ENCODE measurements at places on chromosomes 1 and 21.

GRCh38 chr1:237972186-237972585 is 81.5 kb upstream of the ZP4 start:
- DNase-seq, result no peak

DNA sequence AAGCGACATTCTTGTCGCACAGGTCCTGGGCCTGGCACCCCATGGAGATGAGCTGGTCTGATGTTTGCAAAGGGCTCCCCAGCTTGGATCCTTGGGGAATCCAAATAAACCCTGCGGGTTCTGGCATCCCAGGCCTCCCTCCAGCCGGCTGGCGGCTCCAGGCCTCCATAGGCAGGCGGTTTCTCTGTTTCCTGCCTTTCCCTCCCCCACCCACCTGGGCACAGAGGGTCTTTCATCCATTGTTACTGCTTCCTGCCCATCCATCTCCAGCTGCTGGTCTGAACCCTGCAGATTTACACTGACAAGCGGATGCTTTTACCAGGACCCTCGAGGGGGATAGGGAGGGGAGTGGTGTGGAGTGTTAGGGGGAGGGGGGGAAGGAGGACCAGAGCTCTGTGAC is 39.1 kb upstream of the ID3 start:
- no peak for DNase-seq

GRCh38 chr21:31557421-31558188 is 101.9 kb upstream of the SOD1 start:
- DNase-seq, result peak; percentile 12

GRCh38 chr1:203095061-203095690 is 9.4 kb upstream of the MYOG start:
- DNase-seq, result no peak

DNA sequence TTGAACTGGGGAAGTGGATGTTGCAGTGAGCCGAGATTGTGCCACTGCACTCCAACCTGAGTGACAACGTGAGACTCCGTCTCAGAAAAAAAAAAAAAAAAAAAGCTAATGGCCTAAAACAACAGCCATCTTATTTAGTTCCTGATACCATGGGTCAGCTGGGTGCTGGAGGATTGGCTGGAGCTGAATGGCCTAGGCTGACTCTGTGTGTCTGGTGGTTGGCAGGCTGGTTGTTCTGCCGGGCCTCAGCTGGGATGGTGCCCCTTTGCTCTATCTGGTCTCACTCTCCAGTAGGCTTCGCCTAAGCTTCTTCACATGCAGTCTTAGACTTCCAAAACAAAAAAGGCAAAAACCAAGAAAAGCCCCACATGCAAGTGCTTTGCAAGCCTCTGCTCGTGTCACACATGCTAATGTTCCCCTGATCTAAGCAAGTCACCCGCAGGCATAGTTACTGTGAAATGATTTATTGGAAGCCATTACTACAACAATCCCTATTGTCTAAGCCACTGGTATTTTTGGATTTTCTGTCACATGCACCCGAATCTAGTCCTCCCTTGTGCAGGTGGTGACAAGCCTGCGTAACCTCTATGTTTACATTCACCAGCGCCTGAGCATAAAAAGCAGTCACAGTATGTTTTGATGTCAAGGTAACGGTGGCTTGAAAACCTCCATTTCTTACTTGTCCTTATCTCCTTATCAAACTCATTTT is 39.6 kb upstream of the KANK4 start:
- no peak for DNase-seq

DNA sequence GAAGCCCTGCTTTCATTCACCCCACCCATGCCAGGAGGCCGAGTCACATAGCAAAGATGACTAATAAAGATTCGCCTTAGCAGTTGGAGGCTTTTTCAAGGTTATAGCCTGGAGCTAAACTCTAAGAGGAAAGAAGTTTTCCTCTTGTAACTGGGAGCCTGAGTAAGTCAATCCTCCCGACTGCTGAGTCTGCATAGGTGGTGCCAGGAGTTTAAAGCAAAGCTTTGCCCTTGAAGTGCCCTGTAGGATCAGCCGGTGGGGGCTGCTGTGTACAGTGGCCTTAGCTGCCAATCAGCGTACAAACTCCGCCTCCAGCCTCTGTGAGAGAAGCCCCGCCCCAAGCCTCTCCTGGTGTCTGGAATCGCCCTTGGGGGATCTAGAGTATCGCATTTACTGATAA is 147.5 kb upstream of the SPATA6 start:
- no peak for DNase-seq

- no peak for DNase-seq
Observed at GRCh38 chr1:2335721-2336455, 55.5 kb downstream of the MORN1 start.

DNA sequence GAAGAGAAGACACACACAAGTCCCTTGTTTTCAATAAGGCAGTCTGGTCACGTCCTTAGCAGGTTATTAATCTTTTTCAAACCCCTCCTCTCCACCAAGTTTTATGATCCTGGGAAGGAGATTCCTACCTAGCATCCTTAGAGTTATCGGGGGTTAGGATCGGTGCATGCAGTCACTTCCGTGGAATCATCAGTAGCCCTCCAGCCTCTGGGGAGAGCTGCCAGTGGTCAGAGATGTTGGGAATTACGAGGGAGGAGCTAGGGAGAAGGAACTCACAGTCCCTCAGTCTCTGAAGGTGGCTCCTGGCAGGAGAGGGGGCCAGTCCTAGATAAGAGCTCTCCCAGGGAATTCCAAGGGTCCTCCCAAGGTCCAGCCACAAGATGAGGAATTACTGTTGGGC is 57.7 kb upstream of the ATP5PO start:
- no peak for DNase-seq

- DNase-seq, result no peak
Observed at GRCh38 chr1:41878911-41879310, 39.8 kb downstream of the HIVEP3 start.

GRCh38 chr1:150165622-150166612 is 16.2 kb downstream of the PLEKHO1 start:
- DNase-seq, result peak; percentile 63

- DNase-seq, result no peak
Observed at GRCh38 chr1:190001187-190001586, 476.5 kb downstream of the BRINP3 start.

GRCh38 chr1:102919659-102920058 is 188.7 kb downstream of the COL11A1 start:
- no peak for DNase-seq

DNA sequence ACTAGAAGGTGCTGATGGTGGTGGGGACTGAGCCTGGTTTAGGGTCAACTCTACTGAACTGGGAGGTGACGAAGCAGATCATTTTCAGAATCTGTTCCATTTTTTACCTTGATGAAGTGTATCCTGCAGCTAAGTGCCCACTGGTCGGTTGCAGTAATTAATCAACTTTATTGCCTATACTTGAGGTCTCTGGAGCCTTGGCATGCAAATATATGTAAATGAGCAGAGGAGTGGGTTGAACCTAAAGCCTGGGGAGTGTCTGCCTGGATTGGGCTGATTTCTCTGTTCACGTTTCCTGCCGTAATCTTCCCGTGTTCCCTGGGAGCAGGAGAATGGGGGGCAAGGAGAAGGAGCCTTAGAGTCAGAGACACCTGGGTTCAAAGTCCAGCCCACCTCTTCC is 286.8 kb downstream of the PTPRU start:
- DNase-seq, result no peak

GRCh38 chr21:25326181-25326580 is 281.1 kb downstream of the MRPL39 start:
- no peak for DNase-seq

DNA sequence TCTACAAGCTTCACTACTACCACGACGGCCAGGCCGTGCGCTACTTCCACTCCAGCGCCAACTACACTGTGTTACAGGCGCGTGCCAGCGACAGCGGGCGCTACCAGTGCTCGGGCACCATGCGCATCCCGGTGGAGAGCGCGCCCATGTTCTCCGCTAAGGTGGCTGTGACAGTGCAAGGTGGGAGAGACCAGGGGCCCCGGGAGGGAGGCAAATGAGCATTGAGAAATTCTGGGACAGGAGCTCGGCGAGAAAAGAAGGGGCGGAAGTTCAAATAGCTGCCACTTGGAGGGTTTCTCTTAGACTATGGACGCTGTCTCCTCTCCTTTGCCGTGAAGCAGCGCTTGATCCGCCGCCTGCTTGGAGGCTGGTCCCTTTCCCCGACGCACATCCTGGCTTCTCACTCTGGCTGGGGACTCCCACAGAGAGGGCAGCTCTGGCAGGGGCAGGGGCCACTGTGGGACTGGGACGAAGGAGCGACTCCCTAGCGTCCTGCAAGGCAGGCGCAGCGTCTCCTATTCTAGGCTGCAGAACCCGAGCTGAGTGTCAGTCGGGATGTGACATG is 4.6 kb downstream of the FCRLB start:
- peak; percentile 24 for DNase-seq

- no peak for DNase-seq
Observed at GRCh38 chr1:5681654-5682053, 310.6 kb downstream of the NPHP4 start.

GRCh38 chr1:229620876-229621275 is 5.0 kb downstream of the TAF5L start:
- DNase-seq, result no peak

GRCh38 chr1:203565049-203565448 is 61.6 kb upstream of the ATP2B4 start:
- DNase-seq, result no peak
